Esophagus squamous epithelium (tissue), 5 donors: ENCODE measurements at places on chromosomes 7 and 10.

DNA sequence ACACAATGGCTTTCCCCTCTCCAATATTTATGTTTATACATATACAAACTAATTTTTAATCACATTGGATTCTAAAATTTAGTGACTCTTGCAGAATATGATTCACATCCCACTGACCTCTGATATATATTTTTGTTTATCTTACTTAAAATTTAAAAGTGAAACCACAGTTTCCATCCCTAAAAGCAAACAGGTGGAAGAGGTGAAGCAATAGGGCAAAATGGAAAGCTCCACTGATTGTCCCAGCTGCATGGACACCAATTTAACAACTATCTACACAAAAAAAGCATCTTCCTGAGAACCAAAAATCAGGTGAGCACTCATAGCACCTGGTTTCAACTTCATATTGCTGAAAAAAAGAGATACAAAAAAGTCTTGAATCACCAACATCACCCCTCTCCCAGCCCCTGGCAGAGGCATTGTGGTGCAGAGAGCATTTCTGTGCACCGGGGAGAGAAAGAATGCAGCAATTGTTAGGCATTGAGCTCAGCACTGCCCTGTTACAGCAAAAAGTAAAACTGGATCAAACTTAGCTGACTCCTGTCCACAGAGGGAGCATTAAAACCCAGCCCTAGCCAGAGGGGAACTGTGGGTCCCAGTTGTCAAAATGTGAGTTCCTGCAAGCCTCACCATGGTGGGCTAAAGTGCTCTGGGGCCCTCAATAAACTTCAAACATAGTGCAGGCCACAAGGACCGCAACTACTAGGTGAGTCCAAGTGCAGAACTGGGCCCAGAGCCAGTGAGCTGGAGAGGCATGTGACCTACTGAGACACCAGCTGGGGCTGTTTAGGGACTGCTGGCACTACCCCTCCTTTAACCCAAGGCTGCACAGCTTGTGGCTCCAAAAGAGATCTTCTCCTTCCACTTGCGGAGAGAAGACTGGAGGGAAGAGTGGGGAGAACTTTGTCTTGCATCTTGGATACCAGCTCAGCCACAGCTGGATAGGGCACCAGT, 92.1 kb downstream of the SIRT1 start:
- DNase-seq, result no peak

DNA sequence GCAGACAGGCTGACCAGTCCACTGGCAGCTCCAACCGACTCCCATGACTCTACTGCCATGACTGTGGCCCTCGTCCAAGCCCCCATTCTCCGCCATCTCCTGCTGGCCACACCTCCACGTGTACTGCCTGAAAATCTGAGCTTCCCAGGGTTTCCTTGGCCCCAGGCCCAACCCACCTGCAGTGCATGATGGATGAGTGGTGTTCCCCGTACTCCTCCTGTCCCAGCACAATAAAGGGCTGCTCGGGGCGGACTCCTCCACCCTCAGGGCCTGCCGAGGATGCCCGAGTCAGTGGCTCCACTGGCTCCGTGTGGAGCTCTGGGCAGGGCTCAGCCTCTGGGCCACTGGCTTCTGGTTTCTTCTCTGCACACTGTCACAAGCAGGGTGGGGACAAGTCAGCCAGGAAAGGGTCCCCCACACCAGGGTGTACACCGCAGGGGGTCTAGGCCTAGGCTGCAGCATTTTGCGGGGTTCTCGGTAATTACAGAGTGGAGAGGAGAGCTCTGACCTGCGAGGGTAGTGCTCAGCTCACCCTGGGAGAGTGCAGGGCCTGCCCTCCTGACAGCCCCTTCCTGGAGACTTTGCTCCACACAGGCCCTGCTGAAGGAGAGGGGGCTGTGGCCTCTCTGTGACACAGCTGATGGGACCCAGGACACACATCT, 15.2 kb downstream of the WDR91 start:
- DNase-seq, result no peak

- DNase-seq, result no peak
Observed at GRCh38 chr7:53993224-53993623, 549.0 kb upstream of the VSTM2A start.

- no peak for DNase-seq
Observed at GRCh38 chr7:15560968-15561367, 847 bp downstream of the AGMO start.

DNA sequence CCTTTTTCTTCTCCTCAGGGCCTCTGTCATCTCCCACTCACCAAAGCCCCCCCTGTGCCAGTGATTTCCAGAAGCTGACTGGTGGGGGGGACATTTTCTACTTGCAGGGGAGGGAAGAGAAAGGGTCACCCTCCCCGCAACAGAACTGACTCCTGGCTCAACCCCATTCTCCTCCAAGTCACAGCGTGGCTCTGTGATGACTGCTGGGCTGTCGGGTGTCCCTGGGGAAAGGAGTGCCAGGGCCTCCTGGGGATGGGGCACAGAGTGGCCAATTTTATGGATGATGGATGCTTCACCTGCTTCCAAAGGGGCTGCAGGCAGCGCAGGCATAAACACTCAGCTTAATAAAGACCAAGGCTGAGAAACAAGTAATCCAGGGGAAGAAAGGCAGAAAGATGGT, 523.0 kb downstream of the PTPRN2 start:
- no peak for DNase-seq

- DNase-seq, result no peak
Observed at GRCh38 chr7:101175664-101176063, 4.4 kb downstream of the NAT16 start.

DNA sequence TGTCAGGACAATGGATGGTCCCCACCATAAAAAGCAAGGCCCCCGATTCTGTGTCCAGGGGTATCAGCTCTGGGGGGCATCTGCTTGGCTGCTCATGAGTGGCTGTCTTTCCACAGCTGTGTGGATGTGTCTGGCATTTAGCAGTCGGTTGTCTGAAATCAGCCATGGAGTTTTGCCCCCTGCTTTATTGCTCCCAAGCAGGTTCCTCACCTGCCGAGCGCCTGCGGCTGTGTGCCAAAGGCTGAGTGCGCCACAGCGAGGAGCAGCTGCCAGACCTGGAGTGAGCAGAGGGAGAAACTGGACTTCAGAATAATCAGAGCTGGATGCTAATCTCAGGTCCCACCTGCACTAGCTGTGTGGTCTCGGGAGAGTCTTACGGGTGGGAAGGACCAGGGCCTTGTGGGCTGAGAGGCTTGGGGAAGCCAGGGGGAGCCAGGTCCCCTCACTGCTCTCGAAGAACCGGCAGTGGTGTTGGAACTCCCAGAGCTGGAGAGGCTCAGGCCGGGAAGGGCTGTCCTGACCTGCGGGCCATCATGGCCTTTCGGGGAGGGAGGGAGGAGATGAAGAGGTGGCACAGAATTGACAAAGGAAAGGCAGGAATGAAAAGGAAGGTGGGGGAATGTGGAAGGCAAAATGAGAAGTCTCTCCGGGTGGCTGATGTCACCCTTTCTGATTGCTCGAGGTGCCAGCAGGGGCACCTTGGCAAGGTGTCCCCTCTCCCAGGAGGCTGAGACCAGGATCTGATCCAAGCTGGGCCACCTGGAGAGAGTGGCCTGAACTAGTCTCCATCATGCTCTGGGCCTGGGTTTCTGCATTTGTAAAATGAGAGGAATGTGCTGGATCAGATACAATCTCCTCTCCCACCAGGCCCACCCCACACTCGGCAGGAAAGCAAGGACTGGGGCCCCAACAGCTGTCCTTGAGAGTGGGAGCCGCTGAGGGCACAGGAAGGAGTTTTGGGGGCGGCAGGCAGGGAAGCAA, 30.2 kb upstream of the LEP start:
- DNase-seq, result no peak

DNA sequence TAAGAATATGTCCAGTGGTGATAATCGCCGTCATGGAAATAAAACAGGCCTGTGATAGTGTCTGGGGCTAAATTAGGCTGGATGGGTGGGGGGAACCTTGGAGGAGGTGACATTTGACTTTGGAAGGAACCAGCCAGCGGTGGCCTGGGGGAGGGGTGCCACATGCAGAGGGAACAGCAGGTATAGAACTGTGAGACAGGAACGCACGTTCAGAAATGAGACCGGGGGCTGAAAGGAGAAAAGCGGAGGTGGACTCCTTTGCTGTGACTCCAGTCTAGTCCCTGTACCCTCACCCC, 2.6 kb upstream of the CYP26A1 start:
- DNase-seq, result no peak

DNA sequence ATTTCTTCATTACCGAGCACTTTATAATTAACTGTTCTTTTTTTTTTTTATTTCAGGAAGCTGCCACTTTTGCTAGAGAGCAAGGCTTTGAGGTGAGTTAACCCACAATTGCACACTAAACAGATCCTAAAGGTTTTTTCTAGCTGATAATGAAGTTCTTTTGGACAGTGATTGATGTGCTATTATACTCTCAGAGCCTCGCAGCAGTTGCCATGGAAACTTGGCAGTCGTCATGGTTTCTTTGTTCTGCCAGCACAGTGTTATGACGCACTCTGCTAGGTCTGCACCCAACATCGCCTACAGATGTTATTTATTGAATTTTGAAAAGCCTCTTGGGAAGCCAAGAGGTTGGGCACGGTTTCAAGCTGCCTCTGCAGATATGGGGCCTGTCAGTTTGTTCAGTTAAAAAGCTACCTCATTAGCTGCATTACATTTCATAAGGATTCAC, 237.2 kb upstream of the KAT6B start:
- DNase-seq, result peak; percentile 7

DNA sequence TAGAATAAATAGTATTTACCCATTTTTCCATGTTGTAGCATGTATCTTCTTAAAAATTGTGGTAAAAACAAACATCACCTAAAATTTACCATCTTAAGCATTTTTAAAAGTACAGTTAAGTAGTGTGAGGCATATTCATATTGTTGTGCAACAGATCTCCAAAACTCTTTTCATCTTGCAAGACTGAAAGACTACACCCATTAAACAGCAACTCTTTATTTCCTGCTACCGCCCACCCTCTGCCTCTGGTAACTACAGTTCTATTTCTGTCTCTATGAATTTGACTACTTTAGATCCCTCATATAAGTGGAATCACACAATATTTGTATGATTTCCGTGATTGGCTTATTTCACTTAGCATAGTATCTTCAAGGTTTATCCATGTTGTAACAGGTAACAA, 40.0 kb upstream of the AGBL3 start:
- no peak for DNase-seq

DNA sequence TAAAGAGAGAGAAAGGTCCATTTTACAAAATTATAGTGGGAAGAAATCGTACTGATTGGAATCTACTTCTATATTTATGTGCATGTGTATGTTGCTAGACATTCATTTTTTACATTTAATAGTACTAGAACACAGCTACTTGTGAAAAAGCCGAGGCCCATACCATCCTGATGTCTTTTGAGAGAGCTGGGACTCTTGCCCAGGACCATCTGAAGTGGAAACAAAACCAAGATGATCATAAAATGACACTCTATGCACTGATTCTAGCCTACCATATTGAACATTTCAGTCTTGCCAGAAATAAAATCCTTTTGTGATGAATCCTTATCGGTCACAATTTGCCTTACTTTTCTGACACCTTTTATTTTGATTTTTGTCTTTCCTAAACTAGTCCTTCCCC, 640.0 kb downstream of the KCNMA1 start:
- DNase-seq, result no peak

GRCh38 chr10:50917486-50917885, 32.1 kb upstream of the A1CF start:
- DNase-seq, result no peak

DNA sequence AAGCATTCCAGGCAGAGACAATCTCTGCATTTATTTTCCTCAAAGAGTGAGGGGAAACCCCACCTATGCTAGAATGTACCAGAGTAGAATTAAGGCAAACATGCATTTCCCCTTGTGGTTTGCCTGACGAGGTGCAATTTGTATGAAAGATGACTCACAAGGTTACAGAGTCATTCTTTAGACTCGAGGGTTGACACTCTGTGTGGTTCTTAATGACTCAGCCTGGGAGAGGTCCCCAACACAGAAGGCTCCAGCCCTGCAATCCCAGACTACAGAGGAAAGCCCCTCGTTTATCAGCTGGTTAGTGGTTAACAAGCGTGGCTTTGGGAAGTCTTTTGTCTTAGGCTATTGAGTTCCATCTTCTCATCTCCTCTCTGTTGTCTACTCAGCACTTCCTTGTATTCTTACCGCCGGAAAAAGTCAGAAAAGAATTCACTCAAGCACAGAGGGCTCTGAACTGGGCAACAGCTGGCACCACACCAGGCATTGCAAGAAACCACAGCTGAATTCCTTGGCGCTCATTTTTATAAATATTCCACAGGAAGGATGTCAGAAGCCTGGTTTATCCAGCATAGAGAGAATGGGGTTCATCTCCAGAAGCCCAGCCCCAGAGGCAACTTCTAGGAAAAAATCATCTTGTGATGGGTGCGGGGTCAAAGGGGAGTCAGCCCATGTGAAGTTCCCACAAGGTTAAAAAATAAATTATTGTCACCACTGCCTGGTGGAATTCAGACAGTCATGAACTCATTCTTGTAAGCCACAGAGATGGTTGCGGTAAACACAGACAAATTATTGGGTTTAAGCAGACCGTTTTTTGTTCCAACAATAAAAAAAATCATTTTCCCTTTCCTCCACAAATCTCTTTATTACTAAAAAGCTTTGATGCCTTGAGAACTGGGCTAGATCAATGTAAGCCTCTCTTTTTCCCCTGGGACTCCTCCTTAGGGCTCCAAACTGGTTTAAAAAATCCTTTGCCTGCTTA, 24.5 kb upstream of the SVIL start:
- no peak for DNase-seq

GRCh38 chr7:2706685-2707126, 18.7 kb downstream of the AMZ1 start:
- DNase-seq, result no peak

- no peak for DNase-seq
Observed at GRCh38 chr7:1124164-1124563, 35.8 kb downstream of the ZFAND2A start.

GRCh38 chr7:96327429-96327828, 5.5 kb upstream of the SLC25A13 start:
- DNase-seq, result no peak

DNA sequence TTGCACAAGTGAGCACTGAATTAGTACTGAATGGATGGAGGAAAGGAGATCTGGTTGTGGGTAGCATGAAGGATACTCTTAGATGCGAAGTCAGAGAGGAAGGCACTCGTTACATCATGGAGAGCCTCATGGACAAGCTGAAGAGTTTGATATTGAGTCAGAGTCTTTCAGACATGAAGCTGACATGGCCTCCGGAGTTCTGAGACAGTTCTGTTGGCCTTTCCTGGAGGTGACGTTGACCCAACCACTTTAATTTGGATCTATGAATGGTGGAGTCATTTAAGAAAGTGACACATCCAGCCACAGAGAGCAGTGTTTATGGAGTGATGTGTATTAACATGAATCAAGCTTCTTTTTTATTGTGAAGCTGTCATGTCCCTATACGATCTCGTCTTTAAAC, 286.3 kb upstream of the CDC14C start:
- DNase-seq, result no peak
